NCI-H1105 treated with DMSO at 0.1 percent for 48 hours (cell line): ENCODE measurements at places on chromosomes 7 and 10.

- DNase-seq: no peak
Measured at GRCh38 chr10:100339236-100339635, 7.8 kb upstream of the SCD start.

- DNase-seq: no peak
Measured at GRCh38 chr10:121734589-121735045, 136.4 kb upstream of the FGFR2 start.

DNA sequence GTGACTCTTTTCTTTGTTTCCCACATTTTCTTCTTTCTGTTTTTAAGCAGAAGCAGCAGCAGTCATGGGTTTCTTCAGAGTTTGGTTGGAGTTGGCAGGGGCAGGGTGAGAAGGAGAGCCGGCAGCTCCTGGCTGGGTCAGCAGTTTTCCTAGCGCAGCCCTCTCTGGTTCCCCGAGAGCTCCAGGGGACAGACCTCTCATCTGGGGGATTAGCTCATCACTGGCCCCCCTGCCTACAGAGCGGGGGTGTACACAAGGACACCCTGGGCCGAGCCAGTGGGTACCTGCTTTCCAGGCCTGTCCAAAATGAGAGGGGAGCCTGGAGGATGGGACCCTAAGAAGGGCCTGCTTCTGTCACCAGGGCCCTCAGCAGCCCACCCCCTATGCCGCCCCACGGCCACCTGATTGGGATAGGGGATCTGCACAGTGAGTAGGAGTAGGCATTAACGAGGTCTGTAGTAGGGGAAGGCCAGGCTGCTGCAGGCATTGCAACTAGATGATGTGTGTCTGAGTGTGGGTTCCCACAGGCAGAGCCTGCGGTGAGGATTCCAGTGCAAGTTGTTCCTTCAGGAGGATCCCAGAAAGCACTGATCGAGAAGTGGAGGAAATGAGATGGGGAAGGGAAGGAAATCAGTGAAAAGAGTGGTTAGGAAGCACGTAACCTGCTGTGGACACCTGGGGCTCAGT is 122.9 kb upstream of the PPIF start:
- DNase-seq: no peak

DNA sequence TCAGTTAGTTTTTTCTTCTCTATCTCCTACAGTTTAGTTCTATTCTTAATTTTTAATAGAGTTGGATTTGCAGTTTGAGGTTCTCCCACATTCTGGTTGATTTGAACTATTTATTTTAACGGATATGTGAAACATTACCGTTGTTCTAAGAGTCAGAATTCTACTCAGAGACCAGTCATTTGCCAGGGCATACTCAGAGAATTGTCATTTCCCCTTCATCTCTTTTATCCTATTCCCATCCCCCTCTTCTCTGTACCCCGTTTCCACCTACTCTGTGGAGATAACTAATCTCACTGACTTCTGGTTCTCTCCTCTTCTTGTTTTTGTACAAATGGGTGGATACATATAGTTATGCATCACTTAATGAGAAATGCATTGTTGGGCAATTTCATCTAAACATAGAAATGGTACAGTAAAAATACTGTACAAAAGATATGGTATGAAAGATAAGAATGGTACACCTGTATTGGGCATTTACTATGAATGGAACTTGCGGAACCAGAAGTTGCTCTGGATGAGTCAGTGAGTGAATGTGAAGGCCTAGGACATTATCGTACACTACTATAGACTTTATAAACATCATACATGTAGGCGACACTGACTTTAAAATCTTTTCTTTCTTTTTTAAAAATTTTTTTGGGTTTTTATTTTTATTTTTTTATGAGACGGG is 53.1 kb downstream of the INPP5F start:
- no peak for DNase-seq

- no peak for DNase-seq
Measured at GRCh38 chr7:73515178-73515577, 6.9 kb downstream of the BAZ1B start.

GRCh38 chr7:134702366-134703240 is 56.0 kb downstream of the BPGM start:
- no peak for DNase-seq

DNA sequence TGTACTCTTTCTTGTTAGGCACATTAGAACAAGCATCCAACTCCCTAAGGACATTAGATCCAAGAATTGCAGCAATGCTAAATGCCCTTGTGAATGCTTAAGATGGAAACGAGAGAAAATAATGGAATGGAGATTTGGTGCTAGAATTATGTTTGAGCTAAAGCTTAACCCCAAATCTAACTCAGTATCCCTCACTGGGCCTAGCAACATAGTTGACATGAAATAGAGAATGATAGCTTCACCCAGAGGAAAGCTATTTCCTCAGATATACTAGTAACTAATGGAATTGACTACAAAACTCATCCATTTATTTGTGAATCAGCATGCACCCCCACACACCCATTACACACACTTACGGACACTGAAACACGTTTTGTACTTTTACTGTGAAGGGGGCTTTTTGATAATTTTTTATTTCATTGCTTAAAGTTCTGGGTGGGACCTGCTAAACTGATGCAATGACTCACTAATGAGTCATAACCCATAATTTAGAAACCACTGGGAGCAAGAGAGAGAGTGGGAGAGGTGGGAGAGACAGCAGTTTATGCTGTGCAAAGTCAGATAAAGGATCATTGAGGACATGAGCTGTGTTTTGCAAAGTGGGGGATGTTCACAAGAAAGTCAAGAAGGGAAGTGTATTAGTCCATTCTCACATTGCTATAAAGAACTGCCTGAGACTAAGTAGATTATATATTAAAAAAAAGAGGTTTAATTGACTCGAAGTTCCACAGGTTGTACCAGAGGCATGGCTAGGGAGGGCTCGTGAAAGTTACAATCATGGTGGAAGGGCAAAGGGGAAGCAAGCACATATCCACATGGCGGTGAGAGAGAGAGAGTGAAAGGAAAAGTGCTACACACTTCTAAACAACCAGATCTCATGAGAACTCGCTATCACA is 382.7 kb downstream of the SFMBT2 start:
- no peak for DNase-seq

DNA sequence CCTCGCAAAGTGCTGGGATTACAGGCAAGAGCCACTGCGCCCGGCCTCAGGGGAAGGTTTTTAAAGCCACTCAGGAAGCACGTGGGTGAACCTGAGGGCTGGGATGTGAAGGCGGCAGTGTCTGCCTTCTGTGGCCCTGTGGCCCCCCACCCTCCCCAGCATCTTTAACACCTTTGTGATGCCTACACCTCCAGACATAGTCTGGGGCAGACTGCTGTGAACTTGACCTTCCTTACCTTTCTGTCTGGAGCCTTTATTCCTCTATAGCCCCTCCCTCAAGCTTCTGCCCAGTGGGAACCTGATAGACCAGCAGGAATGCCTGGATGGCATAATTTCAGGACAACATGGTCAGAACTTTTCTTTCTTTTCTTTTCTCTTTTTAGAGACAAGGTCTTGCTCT is 550.2 kb downstream of the GALNT17 start:
- DNase-seq: no peak

DNA sequence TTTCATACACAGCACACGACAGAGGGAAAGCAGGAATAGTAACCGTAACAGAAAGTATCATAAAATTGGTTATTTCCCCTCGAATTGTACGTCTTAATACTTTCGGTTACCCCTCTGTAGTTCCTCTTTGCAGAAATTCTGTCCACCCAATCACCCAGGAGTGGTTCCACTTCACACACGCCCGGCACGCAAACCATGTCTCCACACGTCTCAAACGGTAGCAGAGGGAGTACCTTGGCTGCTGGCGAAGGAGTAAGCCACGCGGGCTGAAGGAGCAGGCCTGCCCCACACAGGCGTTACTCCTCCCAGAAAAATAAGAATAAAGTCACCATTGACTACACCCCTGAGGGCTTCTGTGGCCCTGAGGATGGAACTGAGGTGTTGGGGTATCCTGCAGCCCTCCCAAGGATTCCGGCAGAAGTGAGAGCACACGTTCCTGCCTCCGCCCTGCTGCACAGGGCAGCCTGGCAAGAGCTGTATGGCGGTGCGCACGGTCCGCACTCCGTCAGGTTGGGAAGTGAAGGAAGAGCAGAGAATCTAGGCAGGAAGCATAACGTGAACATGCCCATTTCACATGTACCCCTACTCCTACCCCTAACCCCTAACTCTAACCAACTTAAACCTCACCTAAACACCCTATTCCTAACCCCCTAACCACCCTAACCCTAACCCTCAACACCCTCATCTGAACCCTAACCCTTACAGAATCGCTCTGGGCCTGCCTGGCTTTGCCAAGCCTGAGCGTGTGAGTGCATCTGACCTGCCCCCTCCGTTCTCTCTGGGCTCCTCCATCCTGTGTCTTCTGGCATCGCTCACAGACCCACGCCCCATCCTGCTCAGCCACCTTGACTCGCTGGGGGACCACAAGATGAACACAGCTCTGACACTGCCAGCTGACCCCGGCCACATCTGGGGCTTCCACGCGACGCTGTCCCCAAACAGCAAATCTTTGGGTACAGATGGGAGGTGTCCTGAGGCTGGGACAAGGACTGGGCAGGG is 18.2 kb downstream of the GPR146 start:
- no peak for DNase-seq

- DNase-seq: no peak
Measured at GRCh38 chr7:45211066-45211465, 53.5 kb downstream of the RAMP3 start.

DNA sequence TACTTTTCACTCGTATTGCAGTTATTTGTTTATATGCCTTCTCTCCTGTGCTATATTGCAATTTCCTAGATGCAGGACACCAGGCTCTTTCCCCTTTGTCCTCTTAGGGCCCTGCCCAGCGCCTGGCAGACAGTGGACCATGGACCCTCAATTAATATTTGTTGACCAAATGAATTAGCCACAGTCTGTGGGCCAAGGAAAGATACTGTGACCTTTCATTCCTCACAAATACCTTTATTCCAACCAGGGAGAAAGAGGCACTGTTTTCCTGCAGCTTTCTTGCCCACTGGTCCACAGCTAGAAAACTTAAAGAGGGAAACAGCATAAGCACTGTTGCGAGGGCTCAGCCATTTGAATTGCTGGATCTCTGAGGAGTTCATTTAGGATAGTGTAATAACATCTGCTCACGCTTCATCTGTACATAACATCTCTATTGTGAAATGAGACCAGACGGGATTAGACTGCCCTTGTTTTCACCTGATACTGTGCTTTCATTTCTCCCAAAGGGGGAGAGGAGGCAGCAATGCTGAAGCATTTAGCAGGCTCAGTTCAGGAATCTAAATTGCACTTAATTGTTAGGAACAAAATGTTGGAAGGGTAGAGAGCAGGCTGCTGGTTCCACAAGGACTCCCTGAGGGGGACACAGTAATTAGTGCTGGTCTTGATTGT is 46.7 kb downstream of the TNS3 start:
- no peak for DNase-seq

GRCh38 chr7:80165177-80165576 is 30.5 kb downstream of the GNAI1 start:
- DNase-seq: no peak

DNA sequence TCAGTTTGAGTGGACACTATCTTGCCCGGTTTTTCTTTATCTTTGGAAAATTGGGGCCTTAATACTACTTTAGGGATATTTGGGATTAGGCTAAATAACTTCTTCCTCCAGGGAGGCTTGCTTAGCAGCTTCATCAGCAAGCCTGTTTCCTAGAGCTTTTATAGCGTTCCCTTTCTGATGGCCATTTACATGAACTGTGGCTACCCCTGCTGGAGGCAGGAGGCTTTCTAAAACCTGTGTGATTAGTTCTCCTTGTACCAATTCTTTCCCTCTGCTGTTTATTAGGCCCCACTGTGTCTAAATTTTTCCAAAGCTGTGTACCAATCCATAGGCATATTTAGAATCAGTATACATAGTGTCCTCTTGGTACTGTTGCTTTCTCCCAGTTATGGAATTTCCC is 61.7 kb upstream of the CNTNAP2 start:
- DNase-seq: no peak

DNA sequence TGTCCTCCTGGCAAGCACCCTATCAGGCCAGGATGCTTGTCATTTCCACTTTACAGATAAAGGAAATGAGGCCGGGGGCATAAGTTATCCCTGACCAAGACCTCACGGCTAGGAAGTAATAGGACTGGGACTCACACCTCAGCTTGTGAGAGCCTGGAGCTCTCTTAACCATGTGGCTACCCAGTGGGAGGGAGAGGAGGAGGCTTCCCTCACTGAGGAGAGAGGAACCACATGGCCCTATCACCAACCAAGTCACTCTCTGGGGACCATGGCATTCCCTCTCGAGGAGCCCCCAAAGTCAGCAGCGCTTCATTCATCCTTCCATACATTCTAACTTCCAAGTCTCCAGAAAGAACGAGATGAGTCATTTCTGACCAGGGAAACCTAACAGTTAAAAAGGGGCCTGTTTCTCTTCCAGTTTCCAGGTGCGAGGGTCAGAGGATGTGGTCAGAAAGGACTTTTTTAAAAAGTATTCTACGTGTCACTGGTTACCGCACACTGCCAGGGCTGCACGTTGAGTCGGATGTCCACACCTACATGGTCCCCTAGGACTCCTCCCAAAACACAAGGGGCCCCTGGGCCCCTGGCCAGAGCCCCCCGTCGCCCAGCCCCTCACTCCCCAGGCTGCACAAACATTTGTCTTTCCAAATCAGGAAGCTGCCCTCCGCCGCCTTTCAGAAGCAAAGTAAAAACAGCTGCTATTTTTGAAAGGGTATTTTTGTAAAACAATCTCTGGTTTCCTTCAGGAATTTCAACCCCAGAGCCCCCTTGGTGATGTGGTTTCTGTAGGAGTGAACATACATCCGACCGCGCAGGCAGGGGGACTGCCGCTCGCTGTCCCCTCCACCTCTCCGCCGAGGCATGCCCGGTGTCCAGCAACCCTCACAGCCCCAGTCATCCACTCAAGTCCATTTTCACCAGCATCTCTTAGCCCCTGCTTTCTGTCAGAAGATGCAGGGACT is 128.2 kb upstream of the CHST15 start:
- no peak for DNase-seq

GRCh38 chr7:135466442-135467206 is 43.3 kb downstream of the CNOT4 start:
- no peak for DNase-seq

GRCh38 chr10:127942811-127943210 is 35.9 kb downstream of the PTPRE start:
- DNase-seq: no peak
